ENCODE measurements at places on chromosomes 12 and 14. TPM values are rescaled to one million over a fixed set of nuclear protein-coding genes. Genes with fewer than 3 reads are reported as not detected.

- H3K4me3 ChIP-seq = no peak overlapping the region
- no peaks in the 10 kb centered on the region for H3K36me3 ChIP-seq
- DNase-seq = no peak
- H3K4me1 ChIP-seq = no peaks in the 10 kb centered on the region
Measured at GRCh38 chr14:77230914-77231313, 40.1 kb downstream of the NGB start.

DNA sequence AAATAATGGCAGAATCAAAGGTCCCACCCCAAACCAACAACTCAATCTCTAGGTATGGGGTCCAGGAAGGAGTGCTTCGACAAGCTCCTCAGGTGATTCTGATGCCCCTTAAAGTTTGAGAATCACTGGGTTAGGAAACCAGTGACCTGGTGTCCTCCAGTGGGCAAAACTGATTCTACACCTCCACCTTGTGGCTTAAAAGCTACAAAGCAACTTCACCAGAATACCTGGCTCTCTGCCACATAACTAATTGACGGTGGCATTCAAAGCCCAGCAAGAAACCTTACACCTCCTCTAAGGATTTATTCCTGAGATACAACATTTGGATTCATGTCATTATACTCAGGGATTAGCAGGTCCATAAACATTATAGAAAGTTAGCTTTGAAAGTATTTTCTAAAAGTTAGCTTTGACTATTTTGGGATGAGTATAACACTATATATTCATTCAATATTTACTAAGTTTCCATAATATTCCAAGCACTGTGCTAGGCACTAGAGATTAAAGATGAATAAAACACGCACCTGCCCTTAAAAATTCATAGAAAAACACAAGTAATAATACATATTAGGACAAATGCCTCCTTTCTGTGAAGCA lies 45.4 kb downstream of the DCAF5 start:
- no peak overlapping the region for H3K4me3 ChIP-seq
- DNase-seq = peak; percentile 30
- no peak overlapping the region for H3K27ac ChIP-seq
- peaks cover 3% of the 10 kb centered on the region for H3K36me3 ChIP-seq

DNA sequence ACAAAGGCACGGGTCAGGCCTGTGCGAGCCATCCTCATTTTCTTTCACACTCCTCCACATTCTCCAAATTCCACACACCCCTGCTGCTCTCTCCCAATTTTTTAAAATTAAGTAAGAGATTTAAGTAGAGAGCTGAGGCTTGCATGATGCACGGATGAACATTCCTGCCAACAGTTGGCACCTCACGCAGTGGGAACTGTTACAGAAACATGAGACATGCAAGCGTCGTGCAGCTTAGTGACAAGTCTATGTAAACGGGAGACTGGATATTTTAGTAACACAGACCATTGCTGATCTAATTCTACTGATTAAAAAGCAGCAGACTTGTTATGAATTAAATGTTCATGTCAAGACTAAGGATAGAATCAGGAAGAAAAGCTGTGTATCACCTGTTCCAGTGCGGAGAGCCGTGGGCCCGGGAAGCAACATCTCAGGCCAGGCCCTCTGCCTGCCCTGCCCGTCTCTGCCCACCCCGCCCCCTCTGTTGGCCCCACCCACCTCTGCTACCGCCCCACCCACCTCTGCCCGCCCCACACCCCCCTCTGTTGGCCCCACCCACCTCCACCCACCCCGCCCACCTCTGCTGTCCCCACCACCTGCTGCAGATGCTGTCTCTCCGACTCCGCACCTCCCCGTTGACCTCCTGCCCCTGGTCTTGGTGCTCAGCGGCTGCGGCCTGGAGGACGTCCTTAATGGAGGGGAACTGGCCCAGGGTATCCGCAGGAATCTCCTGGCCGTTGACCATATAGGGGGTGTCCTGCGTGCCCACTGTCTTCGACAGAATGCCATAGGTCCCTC lies 21.2 kb downstream of the GOLGA3 start:
- peaks cover 33% of the 10 kb centered on the region for H3K4me1 ChIP-seq
- no peak for DNase-seq
- H3K27ac ChIP-seq = no peak overlapping the region
- peaks cover 11% of the 10 kb centered on the region for H3K36me3 ChIP-seq

- no peak overlapping the region for H3K27ac ChIP-seq
- H3K36me3 ChIP-seq = no peaks in the 10 kb centered on the region
- DNase-seq = no peak
- no peak overlapping the region for H3K4me3 ChIP-seq
- H3K27me3 ChIP-seq = no peaks in the 10 kb centered on the region
Measured at GRCh38 chr12:116784238-116784612, 46.1 kb downstream of the RNFT2 start.

DNA sequence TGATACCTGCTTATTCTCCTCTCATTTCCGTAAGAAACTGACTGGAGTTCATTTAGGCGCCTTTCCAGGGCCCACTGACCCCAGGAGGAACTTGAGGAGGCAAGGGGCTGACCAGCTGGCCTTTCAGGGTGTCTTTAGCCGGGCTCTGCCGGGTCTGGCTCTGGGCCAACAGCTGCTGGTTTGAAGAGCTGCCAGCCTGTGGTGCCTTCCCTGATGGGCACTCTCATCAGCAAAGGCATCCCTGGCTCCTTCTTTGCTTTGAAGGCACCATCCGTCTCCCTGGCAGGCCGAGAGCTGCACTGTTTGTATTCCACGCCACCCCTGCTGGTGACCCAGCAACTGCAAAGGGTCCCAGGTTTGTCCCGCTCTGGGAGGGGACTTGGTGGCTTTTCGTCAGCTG lies 42.0 kb downstream of the IQSEC3 start:
- peaks cover 14% of the 10 kb centered on the region for H3K4me1 ChIP-seq
- no peak overlapping the region for H3K4me3 ChIP-seq
- no peak overlapping the region for H3K27ac ChIP-seq
- no peaks in the 10 kb centered on the region for H3K36me3 ChIP-seq
- DNase-seq = no peak

DNA sequence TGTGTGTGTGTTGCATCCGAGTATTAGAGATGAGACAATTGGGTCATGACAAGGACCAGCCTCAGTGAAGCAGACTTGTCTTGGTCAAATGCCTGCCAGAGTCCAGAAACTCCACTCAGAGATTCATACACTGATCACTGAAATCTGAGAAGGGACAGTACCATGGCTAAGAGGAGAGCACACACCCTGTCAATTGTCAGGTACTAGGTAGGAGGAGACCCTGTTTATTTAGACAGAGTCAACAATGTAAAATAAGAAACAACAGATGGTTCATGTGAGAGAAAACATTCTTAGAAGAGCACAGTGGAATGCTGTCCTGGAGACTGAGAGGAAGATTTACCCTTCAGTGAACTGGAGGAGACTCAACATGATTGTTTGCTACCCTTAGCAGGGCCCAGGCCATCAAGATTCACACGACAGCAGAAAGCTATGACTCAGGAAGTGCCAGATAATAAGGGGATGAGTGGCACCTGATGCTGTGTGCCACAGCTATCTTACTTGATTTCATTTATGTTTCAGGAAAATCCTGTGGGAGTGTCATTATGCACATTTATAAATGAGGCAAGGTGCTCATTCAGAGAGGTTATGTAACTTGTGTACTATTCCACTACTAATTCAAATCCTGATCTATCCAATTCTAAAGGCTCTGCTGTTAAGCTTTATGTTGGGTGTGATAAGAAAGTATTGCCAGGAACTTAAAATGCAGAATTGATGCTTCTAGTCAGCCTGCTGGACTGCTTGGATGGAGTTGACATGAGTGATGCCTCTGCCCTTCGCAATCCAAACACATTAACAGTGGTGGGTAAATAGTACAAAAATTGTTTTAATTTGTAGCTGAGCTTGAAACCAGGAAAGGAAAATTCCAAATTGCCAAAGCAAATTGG lies 136.6 kb upstream of the NEDD1 start:
- no peak overlapping the region for H3K27ac ChIP-seq
- no peak for DNase-seq
- H3K4me1 ChIP-seq = no peaks in the 10 kb centered on the region
- H3K4me3 ChIP-seq = no peak overlapping the region

- H3K4me3 ChIP-seq = no peak overlapping the region
- no peaks in the 10 kb centered on the region for H3K4me1 ChIP-seq
- H3K27me3 ChIP-seq = no peaks in the 10 kb centered on the region
- H3K27ac ChIP-seq = no peak overlapping the region
- no peaks in the 10 kb centered on the region for H3K36me3 ChIP-seq
Measured at GRCh38 chr14:102125546-102125945, 14.2 kb upstream of the WDR20 start.

DNA sequence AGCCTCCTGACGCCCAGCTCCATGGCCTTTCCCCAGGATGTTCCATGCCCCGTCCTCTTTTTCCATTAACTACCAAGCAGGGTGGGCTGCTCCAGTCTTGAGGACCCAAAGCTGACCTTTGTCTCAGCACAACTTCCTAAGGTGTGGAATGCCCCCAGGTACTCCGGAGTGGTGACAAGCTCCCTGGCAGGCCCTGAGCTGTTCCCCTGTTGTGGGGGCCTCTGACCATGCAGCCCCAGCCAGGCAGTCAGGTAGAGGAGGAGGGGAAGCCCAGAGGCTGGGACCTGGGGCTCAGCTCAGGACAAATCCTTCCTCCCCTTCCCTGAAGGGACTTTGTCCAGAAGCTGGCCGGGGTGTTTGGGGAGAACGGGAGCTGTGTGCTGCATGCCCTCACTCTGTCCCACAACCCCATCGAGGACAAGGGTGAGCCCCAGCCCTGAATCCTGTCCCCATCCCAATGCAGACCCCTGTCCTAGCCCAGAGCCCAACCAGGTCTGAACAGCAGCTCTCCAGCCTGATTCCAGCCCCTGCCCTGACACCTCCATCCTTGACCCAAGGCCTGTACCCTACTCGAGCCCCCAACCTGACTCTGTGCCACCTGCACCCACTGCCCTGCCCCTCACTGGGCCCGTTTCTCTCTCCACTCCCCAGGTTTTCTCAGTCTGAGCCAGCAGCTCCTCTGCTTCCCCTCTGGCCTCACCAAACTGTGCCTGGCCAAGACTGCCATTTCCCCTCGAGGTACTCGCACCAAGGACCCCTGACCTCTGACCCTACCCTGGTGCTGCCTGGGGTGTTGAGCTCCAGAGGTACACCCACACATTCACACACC lies 4.4 kb downstream of the CARMIL3 start:
- peaks cover 15% of the 10 kb centered on the region for H3K4me1 ChIP-seq
- DNase-seq = no peak
- no peak overlapping the region for H3K4me3 ChIP-seq

- H3K27ac ChIP-seq = no peak overlapping the region
- no peak overlapping the region for H3K4me3 ChIP-seq
- H3K27me3 ChIP-seq = peaks cover 7% of the 10 kb centered on the region
- DNase-seq = no peak
- H3K36me3 ChIP-seq = peaks cover 1% of the 10 kb centered on the region
- H3K4me1 ChIP-seq = no peaks in the 10 kb centered on the region
Measured at GRCh38 chr12:45565590-45565989, 163.9 kb upstream of the ARID2 start.

DNA sequence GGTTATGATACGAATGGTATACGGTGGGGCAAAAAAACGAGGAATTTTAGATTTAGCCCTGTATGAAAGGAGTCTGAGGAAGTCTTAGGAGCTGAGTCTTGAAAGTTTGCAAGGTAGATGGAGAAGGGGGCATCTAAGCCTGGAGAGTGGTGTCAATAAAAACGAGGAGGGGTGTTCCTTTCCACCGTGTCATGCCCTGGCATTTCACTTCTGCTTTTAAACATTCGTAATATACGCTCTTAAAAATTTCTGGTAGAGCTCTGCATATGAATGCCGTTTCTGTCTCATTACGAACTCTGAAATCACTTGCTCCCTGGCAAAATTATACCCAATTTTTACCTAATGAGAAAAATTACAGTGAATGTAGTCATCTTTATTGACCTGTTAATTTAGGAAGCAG lies 170.2 kb downstream of the ERC1 start:
- H3K36me3 ChIP-seq = no peaks in the 10 kb centered on the region
- no peak for DNase-seq
- no peak overlapping the region for H3K27ac ChIP-seq
- H3K4me3 ChIP-seq = no peak overlapping the region

DNA sequence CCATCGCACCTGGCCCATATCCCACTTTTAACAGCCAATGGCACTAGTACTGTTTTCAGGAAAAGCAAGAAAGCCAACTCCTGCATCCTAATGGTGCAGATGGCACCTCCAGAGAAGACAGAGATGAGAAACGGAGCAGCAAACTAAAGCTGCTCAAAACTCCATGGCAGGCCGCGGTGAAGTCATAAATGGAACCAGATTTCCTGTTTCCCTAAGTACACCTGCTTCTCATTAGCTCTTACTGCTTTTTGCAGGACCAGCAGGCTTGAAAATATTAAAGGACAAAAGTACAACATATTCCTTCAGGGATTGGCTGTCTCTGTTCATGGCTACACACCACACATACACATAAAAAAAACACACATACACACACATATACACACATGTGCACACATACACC lies 36.7 kb upstream of the LGALS3 start:
- H3K27ac ChIP-seq = no peak overlapping the region
- H3K4me3 ChIP-seq = no peak overlapping the region
- H3K27me3 ChIP-seq = no peaks in the 10 kb centered on the region
- no peak for DNase-seq
- peaks cover 6% of the 10 kb centered on the region for H3K4me1 ChIP-seq
- no peaks in the 10 kb centered on the region for H3K36me3 ChIP-seq

DNA sequence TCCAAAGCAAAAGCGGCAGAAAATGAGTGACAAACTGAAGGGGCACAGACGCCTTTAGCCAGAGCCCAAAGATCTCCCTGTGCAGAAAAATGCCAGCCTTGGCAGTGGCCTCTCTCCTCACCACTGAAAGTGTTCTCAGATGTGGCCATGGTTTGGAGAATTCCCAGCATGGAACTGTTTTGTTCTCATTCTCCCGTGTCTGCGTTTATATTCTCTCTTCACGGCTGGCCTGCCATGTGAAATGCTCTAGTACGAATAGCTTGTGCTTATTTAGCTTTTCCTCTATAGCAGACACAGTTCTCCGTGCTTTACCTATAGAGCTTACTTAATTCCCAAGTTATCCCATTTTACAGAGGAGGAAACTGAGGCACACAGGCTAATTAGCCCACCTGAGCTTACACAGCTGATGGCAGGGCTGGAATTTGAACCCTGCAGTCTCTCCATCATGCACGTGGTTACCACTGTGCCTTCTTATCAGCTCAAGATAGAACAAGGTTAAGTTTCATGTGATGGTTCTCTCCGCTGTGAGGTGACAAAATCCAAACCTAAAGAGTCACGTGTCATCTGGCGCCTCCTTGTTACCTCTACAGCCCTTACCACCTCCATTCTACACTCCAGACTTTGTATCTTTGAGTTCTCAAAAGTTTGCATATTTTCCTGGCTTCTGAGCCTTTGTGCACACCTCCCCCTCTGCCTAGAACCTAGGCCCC lies 141.6 kb downstream of the GCH1 start:
- H3K27ac ChIP-seq = no peak overlapping the region
- H3K27me3 ChIP-seq = peaks cover 7% of the 10 kb centered on the region
- DNase-seq = no peak
- peaks cover 17% of the 10 kb centered on the region for H3K4me1 ChIP-seq
- H3K4me3 ChIP-seq = no peak overlapping the region

Gene MAP1LC3B2
- total RNA-seq = 2.1 TPM

Gene CDKL1
- total RNA-seq = 9.3 TPM

Gene PLCZ1
- not detected for total RNA-seq

Gene FAM222A
- total RNA-seq = 0.53 TPM

Gene BDKRB2
- total RNA-seq = not detected

Gene SCNN1A
- 0.67 TPM for total RNA-seq

Gene GSG1
- not detected for total RNA-seq

Gene APOF
- 0.28 TPM for total RNA-seq

Gene PPFIBP1
- 8.1 TPM for total RNA-seq

Measured in activated T-cell treated with anti-CD3 and anti-CD28 coated beads, Interleukin-2, amount 50 U/mL, for 72 hours (primary cell).